NCI-H1436 (cell line): ENCODE measurements at places on chromosomes 4 and X.
A peak's percentile ranks its signal among the peaks of the same experiment; 100 is the strongest.

DNA sequence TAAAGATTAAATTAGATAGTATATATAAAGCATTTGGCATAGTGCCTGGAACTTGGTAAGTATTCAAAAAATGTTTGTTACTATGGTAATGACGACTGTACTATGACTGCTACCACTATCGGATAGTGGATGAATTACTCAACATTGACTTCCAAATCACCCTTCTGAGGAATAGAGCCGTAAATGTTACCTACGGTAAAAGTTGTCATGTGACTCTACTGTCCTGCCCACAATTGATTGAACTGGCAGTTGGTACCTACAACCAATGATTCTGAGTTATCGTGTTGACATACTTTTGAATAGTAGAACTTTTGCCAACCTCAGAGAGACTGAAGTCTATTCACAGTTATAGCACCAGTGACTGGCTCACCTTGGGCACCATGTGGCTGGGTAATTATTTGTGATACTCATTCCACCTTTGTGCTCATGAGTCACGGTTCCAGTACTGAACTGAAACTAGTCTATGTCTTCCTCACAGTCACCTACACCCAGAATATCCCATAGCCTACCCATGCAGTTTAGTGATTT lies 185.5 kb upstream of the PITX2 start:
- no peak for DNase-seq

GRCh38 chr4:169530048-169530447 lies 82.3 kb downstream of the NEK1 start:
- no peak for DNase-seq

DNA sequence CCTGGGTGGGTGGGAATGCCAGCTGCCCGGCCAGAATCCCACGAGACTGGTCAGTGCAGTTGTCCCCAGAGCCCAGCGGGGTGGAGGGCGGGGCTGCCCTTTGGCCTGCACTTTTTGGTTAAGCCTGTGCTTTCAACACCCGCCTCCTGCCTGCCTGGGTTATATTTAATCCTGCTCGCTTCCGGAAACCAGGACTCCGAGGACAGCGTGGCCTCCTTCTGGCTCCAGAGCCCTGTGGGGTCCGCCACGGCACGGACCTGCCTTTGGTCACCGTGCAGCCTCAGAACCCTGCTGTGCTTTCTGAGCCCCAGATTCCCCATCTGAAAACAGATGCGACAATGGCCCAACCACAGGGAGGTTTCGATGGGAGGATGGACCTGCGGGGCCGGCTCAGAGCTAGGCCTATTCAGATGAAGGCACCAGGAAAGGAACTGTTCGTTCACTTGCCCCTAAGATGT lies 29.4 kb upstream of the KIAA0232 start:
- DNase-seq: no peak

DNA sequence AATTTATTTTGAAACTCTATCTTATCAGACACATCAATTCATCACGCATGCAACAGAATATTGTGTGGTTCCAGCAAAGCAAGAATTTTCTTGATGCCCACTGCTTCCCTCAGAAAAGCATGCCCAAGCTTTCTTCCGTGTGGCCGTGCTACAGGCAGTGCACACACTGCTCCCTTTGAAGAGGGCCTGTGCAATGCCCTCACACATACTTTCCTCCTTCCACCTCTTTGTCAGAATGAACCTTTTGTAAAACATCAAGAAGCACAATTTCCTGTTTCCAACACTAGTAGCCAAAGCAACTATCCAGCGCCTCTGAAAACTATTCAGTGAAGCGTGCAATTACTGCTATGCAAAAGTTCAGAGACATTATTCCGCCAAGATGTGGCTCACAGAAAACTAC lies 201.7 kb downstream of the NLGN4X start:
- DNase-seq: no peak

- DNase-seq: no peak
These were observed 539.2 kb downstream of the GALNTL6 start for GRCh38 chr4:172352356-172352755.

GRCh38 chrX:144566592-144566991 lies 680.7 kb upstream of the SPANXN1 start:
- no peak for DNase-seq

DNA sequence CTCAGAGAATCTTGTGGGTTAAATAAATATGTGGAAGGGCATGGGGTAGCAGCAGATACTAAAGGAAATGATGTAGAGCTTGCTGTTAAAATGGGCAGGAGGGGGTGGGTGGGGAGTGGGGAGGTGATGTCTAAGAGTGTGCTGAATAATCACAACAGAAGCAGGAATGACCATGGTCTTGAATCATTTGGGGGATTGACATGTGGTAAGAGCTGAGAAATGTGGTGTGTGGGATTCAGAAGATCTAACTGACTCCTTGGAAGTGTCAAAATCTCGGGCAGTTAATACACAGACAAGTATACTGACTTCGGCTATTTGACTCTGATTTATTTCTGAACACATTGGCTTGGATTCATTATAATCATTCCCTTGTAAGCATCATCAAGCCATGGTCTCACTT lies 6.8 kb downstream of the VGLL1 start:
- no peak for DNase-seq

DNA sequence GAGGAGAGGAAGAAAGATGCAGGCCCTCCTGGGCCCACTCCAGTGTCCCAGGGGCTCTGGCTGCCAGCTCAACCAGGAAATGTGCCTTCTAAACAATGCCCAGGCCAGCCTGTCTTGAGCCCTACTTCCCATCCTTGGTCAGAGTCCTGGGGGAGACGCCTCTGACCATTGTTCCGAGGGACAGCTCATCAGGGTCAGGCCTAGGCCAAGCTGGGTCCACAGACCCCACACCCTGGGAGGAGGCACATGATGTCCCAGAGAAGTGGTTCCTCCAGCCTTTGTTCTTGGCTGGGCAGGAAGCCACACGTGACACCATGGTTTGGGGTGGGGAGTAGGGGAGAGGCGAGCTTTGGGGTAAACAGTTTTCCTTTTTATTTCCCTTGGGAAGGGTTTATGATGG lies 102.5 kb downstream of the EFNB1 start:
- DNase-seq: no peak

DNA sequence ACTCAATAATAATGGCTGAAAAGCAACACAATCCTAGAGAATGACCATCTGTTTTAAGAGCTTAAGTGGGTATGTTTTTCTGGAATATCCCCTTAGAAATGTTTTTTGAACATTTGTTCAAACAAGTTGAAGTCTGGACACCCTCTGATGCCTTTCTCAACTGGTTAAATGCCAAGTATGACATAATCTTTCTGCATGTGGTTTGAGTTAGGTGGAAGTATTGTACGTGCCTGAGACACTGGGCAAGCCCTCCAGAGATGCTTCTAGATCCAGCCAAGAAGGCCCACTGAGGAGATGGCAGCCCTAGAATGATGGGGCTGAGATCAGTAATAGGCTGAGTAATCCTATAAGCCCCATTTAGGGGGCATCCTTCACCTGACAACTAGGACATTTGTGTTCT lies 493.1 kb downstream of the MAGEE1 start:
- DNase-seq: no peak

GRCh38 chr4:155787113-155787710 lies 28.4 kb downstream of the GUCY1B1 start:
- no peak for DNase-seq

DNA sequence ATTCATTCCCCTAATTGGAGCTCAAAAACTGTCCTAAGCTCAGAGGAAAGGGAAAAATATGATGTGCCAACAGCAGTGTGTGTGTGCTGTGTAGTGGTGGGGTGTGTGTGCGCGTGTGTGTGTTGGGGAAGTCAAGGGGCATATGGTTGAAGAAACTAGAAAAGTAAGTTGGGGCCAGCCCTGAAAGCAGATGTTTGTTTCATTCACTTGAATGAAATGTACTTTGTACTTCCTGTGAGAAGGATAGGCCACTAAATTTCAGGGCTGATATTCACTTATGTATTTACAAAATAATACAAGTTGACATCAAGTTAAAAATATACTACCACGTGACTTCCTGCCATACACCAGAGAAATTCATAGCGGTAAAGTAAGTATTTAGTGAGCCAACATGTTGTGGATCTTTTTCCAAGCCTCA lies 151.3 kb upstream of the JADE1 start:
- no peak for DNase-seq

- no peak for DNase-seq
These were observed 120.5 kb downstream of the HS6ST2 start for GRCh38 chrX:132837967-132838366.

DNA sequence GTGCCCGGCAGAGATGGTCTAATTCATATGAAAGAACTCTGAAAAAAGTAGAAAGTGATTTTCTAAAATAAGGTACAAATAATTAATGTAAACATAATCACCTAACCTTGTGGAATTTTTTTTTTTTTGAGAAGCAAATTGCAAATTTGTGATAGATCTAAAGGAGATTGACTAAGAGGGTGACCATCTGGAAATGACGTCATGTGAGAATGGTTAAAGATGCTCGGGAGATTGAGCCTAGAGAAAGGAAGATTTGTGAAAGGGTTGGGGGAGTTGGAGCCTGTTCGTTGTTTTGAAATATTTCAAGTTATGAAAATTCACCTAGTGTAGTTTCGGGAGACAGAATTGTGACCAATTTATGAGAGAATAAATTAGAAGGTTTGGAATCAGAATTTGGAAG lies 115.7 kb upstream of the ANK2 start:
- DNase-seq: no peak

DNA sequence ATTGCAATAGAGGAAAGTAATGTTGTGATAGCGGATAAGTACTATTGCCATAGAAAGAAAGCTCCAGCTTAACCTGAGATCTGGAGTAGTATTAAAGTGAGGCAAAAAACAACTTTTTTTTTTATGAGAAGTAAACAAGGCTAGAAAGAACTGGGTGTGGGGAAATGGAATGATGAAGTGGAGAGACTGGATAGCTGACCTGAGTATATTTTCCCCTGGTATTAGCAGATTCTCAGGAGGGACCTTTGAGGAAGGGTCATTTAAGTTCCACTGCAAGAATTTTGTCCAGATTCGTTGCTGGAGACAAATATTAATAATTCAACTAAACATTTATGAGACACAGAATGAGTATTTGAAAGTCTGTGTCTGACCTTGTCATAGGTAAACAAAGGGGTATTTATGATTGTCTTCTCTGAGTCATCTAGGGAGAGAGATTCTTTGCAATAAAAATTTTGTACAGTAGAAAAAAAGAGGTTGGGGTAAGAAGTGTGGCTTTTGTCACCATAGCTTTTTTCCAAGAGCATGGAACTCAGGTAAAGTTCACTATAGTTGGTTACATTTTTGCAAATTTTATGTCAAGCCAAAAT lies 2095.9 kb downstream of the ARAP2 start:
- DNase-seq: no peak

GRCh38 chr4:8301851-8302730 lies 32.5 kb downstream of the HTRA3 start:
- DNase-seq: no peak

DNA sequence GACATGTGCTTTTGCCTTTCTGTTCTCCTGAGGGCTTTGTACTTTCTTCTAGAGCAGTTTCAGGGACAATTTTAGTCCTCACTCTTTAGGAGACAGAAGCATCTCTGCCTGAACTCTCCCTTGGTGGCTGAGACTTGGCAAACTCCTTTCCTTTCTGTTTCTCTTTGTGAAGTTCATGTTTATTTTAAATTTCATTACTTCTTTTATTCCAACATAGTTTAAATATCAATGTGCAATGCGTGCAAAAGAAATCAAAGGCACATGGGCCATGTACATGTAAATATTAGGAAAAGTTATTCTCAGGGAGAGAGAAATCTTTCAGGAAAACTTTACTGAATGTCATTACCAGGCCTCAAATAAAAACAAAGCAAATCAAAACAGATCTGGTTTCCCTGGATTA lies 177.6 kb downstream of the RNF150 start:
- no peak for DNase-seq

- no peak for DNase-seq
These were observed 226.2 kb upstream of the BCOR start for GRCh38 chrX:40323977-40324376.

DNA sequence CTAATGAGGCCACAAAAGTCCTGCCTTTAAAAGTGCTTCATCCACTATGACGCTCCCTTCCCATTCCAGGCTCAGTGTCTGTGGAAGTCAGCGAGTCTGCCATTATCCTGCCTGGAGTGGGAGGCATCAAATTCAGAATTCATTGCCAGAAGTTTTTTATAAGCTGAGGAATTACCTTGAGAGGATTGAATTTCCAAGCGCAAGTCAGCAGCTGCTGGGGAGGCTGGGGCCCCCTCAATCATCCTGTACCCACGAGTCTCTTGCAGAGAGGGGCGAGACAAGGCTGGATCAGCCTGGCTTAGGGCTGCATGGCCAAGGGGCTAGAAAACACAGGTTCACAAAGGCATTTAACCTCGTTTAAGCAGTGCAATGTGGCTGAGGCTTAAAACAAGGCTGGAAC lies 170.5 kb upstream of the NOCT start:
- no peak for DNase-seq

DNA sequence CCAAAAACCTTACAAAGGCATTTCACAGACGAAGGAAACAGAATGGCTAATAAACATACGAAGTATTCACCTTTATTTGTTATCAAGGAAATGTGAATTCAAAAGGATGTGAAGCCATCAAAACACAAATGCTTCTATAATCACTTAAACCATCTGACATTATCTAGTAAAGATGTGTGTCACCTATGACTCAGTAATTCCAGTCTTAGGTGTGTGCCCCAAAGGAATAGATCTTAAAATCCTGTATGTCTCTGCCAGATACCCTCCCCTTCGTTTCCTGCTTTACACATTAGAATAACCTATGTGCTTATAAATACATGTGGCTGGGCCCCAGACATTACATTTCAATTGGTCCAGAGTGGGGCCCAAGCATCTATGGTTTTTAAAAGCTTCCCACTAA lies 41.8 kb upstream of the CEP135 start:
- no peak for DNase-seq

- DNase-seq: no peak
These were observed 133.2 kb downstream of the KDM6A start for GRCh38 chrX:45006002-45006800.

- DNase-seq: no peak
These were observed 117.7 kb downstream of the ADAM29 start for GRCh38 chr4:175035905-175036304.

DNA sequence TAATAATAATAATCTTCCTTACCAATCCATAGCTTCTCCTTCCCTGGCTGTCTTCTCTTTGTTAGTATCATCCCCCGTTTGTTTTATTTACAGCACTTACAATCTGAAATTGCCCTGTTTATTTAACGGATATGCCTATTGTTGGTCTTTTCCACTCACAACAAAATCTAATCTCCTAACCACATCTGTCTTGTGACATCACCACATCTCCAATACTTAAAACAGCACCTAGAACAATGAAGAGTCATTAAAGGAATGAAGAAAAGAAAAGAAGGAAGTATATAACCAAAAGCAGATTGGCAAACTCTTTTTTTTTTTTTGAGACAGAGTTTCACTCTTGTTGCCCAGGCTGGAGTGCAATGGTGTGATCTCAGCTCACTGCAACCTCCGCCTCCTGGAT lies 38.7 kb upstream of the JADE1 start:
- DNase-seq: no peak

DNA sequence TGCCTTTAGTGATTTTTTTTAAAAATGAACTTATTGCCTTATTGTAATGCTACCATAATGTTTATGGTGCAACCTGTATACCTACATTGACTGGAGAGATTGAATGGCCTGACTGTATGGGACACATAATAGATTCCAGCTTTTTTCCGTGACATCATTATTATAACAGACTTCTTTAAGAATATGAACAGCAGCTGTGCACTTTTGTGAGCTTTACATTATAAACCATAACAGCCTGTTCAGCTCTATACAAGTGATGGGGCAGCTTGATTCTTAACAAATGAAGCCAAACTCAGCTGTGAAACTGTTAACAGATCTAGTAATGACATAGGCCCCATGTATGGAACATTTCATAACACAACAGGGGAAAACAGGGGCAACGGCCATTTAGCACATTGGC lies 187.0 kb downstream of the BMPR1B start:
- DNase-seq: no peak

GRCh38 chr4:124111922-124112321 lies 600.6 kb downstream of the ANKRD50 start:
- DNase-seq: peak; percentile 58
